ENCODE measurements at places on chromosomes 3 and 15. TPM values are rescaled to one million over a fixed set of nuclear protein-coding genes. Genes with fewer than 3 reads are reported as not detected.

DNA sequence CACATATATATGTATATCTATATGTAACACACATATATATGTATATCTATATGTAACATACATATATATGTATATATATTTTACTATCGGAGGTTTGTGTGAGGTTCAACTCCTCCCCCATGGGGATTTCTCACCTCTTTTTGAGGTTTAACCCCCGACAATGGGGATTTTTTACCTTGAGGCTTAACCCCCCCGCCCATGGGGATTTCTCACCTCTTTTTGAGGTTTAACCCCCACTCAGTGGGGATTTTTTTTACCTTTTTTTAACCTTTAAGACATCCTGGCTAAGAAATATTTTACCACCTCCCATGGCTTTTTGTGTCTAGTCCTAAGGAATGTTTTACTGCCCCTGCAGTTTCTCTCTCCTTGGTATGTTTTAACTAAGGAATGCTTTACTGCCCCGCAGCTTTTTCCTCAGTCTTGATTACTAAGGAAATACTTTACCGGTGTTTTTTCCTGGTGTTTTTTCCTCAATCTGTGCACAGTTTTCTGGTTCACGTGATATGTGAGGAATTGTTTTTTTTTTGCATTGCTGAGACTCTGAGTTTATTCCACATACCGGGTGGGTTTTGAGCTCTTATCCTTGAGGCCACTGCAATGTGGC is 185.2 kb downstream of the KLF13 start:
- H3K27me3 ChIP-seq, result peaks cover 25% of the 10 kb centered on the region
- DNase-seq, result peak; percentile 83
- no peak overlapping the region for H3K27ac ChIP-seq
- H3K36me3 ChIP-seq, result peaks cover 3% of the 10 kb centered on the region
- peak overlapping the region; percentile 53 for H3K4me3 ChIP-seq

GRCh38 chr3:50971487-50971924 is 296.8 kb downstream of the DOCK3 start:
- H3K36me3 ChIP-seq, result peaks cover 3% of the 10 kb centered on the region
- peaks cover 18% of the 10 kb centered on the region for H3K4me1 ChIP-seq
- DNase-seq, result peak; percentile 60
- H3K4me3 ChIP-seq, result no peak overlapping the region
- peaks cover 1% of the 10 kb centered on the region for H3K27me3 ChIP-seq

DNA sequence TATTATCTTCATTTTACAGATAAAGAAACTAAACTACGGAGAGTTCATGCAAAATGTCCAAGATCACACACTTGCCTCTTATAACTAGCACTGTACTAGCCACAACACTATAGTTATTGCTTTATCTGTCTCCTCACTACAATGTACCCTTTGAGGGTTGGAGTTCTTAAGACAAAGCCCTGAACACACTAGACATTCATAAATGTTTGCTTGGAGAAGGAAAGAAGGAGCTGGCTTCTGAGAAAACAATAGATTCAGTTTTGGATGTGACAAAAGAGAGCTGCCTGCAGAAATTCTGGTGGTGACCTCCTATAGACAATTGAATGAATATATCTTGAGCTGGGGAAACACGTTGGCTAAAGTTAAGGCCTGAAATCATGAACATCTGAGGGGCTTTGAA is 169.9 kb upstream of the ARHGEF26 start:
- no peak for DNase-seq
- no peaks in the 10 kb centered on the region for H3K36me3 ChIP-seq
- no peak overlapping the region for H3K27ac ChIP-seq
- peaks cover 3% of the 10 kb centered on the region for H3K27me3 ChIP-seq
- no peaks in the 10 kb centered on the region for H3K4me1 ChIP-seq

GRCh38 chr3:152176241-152176640 is 92.5 kb upstream of the MBNL1 start:
- H3K36me3 ChIP-seq, result no peaks in the 10 kb centered on the region
- no peaks in the 10 kb centered on the region for H3K27me3 ChIP-seq
- peaks cover 24% of the 10 kb centered on the region for H3K4me1 ChIP-seq
- H3K4me3 ChIP-seq, result no peak overlapping the region
- no peak for DNase-seq

Gene PLA2G4D
- not detected for total RNA-seq

Gene HGD
- 0.78 TPM for total RNA-seq

Gene SLC9C1
- not detected for total RNA-seq

Gene KBTBD8
- total RNA-seq, result 10.9 TPM

All from activated CD8-positive, alpha-beta T cell treated with anti-CD3 and anti-CD28 coated beads for 36 hours (primary cell).